NCI-H187 (cell line): ENCODE measurements at places on chromosomes 12 and 14.

DNA sequence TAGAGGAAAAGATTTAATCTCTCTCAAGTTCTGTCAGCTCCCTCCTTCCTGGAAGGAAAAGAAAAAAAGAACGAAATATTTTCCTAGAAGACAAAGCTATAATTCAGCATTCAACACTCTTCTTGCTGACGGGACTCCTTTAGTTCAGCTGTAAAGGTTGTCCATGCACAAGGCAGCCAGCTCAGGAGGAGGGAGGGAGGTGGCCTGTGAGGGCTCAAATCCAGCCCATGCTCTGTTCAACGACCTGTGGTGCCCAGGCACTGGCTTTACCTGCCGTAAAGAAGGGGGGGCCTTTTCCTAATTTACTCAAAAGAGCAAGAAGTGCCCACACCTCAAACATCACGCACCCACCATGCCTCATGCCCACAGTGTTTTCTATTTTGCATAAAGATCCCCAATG, 109.3 kb downstream of the TMTC1 start:
- DNase-seq = no peak

DNA sequence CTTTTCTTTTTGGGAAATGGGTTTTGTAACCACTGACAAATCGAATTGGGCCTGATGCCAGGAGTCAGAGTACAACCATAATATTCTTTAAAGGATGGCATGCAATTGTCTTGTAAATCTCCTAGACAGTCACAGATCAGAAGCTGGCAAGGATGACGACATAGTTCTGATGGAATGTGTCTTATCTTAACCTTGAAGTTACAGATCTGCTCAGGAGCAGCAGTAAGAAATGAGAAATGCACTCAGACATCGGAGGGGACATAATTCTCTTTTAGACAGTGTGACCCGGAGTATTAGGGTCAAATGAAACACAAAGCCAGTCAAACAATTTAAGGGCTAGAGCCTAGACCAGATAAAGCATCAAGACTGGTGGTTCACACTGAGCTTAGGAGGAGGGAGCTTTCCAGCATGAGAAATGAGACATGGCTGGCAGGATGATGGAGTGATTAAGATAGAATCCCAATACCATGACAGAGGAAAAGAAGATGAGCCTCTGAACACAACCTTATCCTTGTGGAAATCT, 17.5 kb downstream of the CBX5 start:
- DNase-seq = peak; percentile 36

GRCh38 chr14:45867046-45867894, 614.3 kb upstream of the MIS18BP1 start:
- DNase-seq = no peak

DNA sequence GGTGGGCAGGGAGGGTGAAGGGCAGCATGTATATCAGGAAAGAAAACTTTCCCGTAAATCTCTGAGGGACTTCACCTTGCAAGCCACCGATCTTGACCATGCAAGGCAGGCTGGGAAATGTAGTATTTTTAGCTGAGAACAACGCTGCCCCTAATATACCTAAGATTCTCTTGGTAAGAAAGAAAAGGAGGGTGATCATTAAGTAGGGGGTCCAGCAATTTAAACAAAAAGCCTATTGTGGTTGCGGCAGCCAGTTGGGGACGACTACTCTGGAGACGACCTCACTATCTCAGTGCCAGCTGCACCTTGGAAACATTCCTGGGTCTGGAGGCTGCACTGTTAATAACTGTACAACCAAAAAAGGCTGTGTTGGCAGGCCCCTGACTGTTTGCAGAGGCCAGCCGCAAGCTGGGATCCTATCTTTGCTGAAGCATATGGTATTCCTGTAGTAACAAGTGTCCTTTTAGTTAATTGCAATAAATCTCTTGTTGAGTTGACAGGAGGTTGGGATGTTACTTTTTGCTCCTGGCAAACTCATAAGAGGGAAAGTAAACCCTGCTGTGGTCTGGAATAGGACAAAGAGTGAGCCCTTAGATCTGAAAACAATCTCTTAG, 6.4 kb downstream of the APOLD1 start:
- no peak for DNase-seq

DNA sequence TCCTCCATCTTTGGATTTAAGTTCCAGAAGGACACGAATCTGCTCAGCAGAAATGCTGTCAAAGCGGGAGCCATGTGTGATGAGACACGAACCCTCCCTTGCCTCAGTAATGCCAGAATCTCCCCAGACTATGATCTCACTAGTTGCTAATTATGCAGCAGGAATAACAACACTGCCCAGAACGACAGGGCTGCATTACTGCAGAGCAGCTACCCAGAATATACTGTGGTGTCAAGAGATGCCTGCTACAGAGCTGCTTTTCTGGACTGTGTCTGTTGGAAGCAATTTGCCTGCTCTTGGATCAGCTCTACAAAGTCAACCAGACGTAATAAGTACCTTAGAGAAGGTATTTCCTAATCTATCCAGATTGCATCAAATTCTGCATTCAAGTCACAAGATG, 5.5 kb downstream of the CSRNP2 start:
- DNase-seq = no peak

DNA sequence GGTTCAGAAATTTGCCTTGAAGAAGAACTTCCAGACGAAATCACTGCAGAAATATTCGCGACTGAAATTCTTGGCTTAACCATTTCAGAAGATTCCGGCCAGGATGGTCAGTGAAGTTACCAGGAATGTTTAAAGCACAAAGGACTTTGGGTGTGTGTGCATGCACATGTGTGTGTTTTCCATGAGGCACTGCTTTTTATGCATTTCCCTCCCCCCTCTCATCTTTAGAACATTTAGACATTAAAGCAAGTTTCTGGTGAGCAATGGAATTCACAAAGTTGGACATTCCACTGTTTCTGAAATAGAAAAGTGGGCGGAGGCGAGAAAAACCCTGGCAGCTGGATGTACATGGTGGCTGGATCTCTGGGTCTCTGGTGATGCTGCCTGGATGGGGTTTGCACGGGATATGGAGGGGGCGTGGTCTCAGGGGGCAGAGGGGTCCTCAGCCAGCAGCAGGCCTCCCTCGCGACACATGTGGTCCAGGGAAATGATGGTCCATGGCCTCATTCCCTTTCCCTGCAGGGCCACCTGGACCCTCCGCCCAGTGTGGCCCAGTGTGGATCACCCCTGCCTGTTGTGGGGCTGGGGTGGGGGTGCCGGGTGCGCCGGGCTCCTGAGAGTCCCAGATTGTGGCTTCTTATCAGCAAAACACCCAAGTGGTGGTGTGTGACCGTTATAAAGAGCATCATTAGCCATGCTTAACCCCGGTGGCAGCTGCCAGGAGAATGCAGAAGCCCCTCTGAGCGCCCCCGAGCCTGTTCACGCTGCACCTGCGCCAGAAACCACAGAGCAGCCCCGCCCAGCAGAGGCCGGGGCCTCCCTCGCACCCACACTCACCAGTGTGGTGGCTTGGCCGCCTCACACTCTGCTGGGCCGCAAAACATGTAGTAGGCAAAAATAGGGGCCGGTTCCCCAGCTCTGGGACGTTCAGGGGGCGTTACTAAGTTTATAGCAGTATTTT, 17.8 kb upstream of the BCL7A start:
- no peak for DNase-seq

GRCh38 chr12:48105867-48106680, at the start of gene SENP1:
TSS of gene SENP1 (minus strand) at chr12:48106079. CDS start at chr12:48101472, 4,607 bp downstream.
- peak; percentile 95 for DNase-seq

- DNase-seq = peak; percentile 8
Observed at GRCh38 chr12:54658306-54659264, 10.4 kb upstream of the DCD start.

DNA sequence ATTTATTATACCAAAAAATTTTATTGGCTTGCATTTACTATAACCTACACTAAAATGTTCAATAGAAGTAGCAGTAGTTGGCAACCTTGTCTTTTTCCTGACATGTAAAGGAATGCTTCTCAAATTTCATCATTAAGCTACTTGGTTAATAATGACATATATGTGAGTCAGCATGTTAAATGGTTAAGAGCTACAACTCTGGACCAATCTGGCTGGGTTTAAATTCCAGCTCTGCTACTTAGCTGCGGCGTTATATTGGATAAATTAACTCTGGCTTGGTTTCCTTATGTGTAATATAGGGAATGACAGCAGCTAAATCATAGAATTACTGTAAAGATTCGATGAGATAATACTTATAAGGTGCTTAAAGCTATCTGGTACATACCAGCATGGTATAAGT, 53.7 kb upstream of the OTOGL start:
- no peak for DNase-seq

DNA sequence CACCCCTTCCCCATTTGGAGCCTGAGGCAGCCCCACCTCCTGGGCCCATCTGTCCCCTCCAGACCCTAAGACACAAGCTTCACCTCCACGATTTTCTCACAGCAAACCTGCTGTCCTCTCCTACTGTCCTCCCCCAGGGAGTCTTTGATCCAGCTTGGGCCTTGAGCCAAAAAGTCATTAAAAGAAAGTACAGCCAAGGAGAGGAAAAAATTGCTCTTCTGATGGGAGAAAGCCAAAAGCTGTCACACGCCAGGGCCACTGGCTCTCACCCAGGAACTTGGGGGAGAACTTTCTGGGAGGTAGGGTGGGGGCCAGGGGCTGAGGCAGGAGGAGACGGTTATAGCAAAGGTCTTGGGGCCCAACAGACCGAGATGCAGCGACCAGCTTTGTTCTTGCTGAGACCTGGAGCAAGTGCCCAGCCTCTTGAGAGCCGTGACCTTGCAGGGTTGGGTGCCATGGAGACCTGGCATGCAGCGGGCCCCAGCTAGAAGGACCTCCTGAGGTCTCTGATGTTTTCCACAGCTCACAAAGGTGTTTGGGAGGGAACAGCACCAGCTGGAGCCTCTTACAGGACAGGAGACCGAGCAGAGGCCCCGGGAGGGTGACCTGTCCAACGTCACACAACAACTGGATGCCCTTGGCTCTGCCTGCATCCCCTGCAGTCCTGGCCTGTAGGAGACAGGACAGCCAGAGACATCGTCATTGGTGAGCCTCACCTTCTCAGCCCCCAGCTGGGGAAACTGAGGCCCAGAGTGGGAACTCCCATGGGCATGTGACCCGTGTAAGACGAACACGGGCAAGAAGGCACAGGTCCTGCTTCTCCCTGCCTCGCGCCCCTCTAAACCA, 124.5 kb downstream of the CALM1 start:
- no peak for DNase-seq

DNA sequence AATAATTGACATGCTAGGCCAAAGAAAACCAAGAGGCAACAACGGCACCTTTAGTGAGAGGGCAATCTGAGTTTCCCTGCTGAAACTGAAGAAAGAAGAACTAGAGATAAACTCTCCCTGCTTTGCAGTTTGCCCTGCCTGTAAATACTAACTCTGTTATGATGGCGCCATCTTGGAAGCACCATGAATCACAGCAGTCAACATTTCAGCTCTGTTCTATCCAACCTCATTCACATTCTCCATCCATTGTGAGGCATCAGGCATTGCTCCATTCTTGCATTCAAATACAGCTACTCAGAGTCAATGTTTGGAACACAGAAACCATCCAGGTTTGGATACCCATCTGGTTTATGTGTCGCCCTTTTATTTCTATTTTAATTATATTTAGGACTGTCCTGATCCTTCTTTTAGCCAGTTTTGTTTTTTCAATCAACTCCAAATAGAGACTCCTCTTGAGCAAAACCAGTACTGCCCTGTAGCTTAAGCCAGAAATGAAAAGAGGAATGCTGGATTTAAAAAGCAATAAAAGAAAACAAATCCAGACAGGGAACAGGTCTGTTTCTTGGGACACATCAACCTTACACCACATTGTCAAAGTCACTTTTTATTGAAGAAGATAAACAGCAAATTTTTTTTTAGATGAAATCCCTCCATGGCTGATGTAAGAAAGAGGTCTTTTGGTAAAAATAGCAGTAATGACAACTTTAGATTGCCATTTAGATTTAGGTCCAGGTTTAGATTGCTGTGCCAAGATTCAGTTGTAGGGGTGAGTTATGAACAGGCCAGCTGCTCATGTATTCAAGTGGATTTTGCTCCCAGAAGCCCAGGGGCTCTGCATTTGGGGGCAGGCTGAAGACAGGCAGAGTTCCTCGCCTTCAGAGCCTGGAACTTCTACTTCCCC, 33.3 kb upstream of the PPM1A start:
- DNase-seq = no peak

GRCh38 chr12:57146092-57146491, 1.3 kb downstream of the LRP1-AS start:
- DNase-seq = no peak

DNA sequence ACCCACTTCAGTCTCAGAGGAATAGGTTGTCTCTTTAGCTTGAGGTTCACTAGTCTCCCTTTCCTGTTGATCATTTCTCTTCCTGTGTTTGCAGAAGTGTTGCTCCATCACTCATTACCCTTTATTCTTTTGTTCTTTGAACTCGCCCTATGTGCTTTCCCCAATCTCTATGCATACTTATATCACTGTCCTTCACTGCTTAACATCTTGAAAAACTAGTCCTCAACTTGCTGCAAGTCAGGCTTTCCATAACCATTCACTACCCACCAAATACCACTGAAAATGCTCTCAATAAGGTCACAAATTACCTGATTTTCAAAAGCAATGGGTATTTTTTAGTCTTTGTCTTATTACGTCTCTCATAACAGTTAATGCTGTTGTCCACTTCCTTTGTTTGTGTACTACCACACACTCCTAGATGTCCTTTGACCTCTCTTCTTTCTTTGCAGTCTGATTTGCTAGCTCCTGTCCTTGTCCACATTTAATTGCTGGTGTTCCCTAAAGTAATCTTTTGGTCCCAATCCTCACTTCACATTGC, 80.8 kb downstream of the RIC8B start:
- DNase-seq = no peak

DNA sequence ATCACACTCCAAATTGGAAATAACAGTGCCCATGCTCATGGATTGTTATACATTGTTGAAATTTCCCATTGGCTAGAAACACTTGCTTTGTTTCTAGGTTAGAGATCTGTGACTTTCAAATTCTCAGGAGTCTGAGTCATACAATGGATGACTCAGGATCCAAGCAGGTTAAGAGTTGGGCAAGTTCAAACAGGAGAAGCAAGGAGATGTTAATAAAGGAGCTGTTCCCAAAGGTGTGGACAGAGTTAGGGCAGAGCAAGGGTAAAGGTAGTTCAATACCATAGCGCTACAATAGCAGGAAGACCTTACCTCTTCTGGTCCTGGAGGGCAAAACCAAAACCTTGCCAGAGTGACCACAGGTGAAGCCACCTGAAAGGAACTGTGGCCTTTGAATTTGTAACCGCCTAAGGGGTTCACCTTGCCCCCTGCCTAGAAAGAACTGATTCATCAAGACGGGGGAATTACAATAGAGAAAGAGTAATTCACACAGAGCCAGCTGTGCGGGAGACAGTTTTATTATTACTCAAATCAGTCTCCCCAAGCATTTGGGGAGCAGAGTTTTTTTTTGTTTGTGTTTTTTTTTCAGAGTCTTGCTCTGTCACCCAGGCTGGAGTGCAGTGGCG, 4.2 kb upstream of the AMN1 start:
- no peak for DNase-seq

DNA sequence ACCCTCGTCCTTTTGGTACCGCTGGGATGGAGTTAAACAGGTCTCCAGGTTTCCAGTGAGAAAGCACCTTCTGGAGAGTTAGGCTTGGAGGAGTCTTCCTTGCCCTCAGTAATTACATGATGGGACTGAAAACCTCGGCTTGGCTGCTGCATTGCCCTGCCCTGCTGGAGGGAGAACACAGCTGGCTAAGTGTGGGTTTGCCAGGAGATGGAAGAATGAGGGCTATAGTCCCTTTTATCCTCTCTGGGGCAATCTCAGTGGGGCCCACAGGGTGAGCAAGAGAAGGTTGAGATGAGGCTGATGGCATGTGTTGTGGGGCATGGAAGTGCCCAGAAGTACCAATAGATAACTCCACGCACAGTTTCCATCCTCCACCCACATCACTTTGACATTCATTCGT, 23.2 kb upstream of the MEG3 start:
- no peak for DNase-seq
